Chondrocyte (in vitro differentiated cells): ENCODE measurements at places on chromosomes 16 and 17. TPM values are rescaled to one million over a fixed set of nuclear protein-coding genes. Genes with fewer than 3 reads are reported as not detected.

The KCNJ12 gene
- total RNA-seq: 2.2 to 2.8 TPM (median 2.5 TPM) in 3 replicates

The GUCY2D gene
- total RNA-seq: not detected in 3 replicates

GRCh38 chr17:39716879-39717536 lies 13.3 kb downstream of the MIEN1 start:
- no peak for DNase-seq

GRCh38 chr17:68020409-68020756 lies 15.2 kb upstream of the KPNA2 start:
- no peak for DNase-seq

DNA sequence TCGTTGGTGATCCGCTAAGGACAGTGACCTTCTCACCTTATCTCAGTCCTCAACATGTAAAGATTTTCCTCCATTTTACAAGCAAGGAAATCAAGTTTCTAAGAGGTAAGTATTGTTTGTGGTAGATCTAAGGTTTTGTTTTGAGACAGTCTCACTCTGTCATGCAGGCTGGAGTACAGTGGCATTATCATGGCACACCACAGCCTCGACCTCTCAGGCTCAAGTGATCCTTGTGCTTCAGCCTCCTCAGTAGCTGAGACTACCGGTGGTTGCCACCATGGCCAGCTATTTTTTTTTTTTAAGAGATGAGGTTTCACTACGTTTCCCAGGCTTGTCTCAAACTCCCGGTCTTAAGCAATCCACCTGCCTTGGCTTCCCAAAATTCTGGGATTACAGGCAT lies 34.9 kb downstream of the PRKCA start:
- DNase-seq: no peak

GRCh38 chr16:55292491-55292890 lies 31.5 kb upstream of the IRX6 start:
- DNase-seq: no peak
